Stimulated activated CD4-positive, alpha-beta T cell treated with anti-CD3 and anti-CD28 coated beads, TNF-alpha, amount 100 ng/mL, for 1 hour (primary cell): ENCODE measurements at places on chromosomes 7 and 10.

DNA sequence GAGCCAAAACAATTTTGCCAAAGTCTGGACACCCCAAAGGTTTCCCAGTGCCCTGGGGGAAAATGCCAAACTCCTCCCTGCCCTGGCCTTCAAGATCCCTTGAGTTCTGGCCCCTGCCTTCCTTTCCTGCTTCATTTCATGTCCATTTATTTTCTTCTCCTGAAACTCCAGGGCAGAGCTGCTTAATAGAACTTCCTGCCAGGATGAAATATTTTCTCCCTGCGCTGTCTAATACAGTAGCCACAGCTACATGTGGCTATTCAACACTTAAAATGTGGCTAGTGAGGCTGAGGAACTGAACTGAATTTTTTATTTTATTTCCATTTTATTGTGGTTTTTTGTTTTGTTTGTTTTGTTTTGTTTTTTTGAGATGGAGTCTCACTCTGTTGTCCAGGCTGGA lies 49.6 kb downstream of the COL13A1 start:
- no peak for DNase-seq

GRCh38 chr7:598899-599298 lies 79.3 kb upstream of the PDGFA start:
- DNase-seq, result no peak

DNA sequence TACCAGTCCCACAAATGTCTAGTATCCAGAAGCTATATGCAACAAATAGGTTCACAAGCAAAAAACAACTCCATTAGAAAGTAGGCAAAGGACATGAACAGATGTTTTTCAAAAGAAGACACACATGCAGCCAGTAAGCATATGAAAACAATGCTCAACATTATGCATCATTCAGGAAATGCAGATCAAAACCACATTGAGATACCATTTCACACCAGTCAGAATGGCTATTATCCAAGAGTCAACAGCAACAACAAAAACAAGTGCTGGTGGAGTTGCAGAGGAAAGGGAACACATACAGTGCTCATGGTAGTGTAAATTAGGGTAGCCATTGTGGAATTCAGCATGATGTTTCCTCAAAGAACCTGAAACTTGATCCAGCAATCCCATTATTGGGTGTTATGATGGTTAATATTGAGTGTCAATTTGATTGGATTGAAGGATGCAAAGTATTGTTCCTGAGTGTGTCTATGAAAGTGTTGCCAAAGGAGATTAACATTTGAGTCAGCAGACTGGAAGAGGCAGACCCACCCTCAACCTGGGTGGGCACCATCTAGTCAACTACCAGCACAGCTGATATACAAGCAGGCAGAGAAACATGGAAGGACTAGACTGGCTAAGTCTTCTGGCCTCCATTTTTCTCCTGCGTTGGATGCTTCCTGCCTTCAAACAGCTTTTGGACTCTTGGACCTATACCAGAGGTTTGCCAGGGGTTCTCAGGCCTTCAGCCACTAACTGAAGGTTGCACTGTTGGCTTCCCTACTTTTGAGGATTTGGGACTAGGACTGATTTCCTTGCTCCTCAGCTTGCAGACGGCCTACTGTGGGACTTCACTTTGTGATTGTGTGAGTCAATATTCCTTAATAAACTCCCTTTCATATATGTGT lies 218.4 kb upstream of the SEMA3D start:
- no peak for DNase-seq

- DNase-seq, result no peak
These were observed 36.9 kb upstream of the GNA12 start for GRCh38 chr7:2880874-2881533.

DNA sequence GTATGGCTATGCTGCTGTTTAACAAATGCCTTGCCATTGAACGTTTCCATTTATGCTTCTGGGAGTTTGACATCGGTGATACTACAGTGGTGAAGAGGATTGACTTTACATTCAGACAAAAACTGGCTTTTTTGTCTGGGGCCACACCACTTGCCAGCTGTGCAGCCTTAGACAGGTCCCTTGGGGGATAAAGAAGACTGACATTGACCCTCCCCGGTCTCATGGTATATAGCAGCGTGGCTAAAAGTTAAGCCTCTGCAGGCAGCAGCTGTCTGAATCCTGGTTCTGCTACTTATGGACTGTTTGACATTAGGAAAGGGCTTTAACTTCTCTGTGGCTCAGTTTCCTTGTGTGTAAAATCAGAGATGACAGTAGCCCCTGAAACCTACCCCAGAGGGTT lies 42.0 kb upstream of the PTF1A start:
- DNase-seq, result no peak

DNA sequence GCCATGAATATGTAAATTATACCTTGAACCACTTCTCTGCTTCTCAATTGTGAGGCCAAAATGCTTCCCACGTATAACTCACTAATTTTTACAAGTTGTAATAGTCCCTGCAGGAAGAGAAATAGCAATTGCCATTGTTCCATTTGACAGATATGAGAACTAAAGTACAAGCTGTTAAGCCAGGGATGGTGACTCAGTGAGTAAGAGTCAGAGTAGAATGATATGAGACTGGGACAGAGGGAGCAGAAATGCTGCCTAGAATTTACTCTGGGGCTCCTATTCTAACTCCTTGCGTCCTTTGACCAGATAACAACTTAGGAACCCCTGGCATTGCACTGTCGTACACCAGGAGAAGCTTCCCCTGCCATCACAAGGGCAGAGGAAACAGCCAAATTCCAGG lies 45.1 kb upstream of the SEPTIN7 start:
- no peak for DNase-seq

DNA sequence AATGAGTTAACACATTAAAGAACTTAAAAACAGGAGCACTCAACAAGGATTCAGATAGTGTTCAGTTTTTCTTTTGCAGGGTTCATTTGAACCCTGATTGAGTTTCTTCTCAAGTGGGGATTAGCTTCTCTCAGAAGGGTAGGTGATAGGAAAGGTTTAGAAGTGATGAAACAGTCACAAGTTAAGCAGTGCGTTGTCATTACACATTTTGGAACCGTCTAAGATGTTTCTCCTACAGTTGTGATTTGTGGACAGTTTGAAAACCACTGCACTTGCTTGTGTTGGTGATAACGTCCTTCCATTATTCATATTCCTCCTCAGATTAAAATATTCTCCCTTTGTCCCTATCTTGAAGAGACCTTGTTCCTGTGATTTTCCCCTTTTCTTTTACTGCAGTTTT lies 2.7 kb downstream of the STMP1 start:
- no peak for DNase-seq

GRCh38 chr10:75470901-75471300 lies 39.5 kb downstream of the LRMDA start:
- DNase-seq, result no peak

DNA sequence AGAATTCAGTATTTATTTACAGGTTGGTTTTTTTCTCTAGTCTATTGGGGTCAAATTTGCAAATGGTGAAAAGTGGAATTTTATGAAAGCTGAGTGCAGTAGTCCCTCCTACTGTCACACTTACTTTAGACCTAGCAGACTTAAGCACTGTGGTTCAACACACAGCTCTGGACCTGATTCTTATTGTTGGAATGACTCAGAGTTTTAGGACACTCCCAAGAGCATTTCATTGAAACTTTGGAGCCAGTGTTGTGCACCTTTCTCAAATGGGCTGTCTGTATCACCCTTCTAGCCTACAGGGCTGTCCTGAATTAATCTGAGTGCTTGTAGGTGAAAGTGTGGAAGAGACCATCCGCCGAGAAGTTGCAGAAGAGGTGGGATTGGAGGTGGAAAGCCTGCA lies 16.1 kb downstream of the NUDT13 start:
- no peak for DNase-seq

- no peak for DNase-seq
These were observed 824.6 kb upstream of the IGFBP3 start for GRCh38 chr7:46745707-46746090.

GRCh38 chr7:28487487-28487886 lies 75.2 kb downstream of the CREB5 start:
- DNase-seq, result no peak

- DNase-seq, result no peak
These were observed 54.7 kb upstream of the SYPL1 start for GRCh38 chr7:106166651-106167342.

DNA sequence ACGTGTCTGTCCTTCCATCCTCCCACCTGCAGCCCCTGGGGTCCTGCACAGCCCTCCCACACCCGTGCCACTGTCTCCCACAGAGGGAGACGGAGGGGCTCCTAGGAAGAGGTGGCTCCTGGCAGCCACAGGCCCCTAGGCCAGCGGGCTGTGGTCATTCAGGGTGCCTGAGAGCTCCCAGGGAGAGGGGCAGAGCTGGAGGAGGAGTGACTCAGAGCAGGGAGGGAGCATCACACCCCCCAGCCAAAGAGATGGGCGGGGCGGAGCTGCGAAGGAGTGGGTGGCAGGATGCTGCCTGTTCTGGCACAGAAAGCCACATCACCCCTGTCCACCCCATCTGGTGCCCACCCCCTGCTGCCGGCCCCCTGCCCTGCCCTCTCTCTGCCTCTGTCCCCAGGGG lies 50.5 kb downstream of the STK32C start:
- no peak for DNase-seq

- no peak for DNase-seq
These were observed 1.4 kb upstream of the CALD1 start for GRCh38 chr7:134777908-134778580.

- DNase-seq, result no peak
These were observed 83.6 kb downstream of the CSTF2T start for GRCh38 chr10:51615764-51616298.

GRCh38 chr7:116185956-116186355 lies 24.4 kb upstream of the TES start:
- DNase-seq, result no peak

GRCh38 chr10:30816159-30816819 lies 186.7 kb upstream of the LYZL2 start:
- no peak for DNase-seq

DNA sequence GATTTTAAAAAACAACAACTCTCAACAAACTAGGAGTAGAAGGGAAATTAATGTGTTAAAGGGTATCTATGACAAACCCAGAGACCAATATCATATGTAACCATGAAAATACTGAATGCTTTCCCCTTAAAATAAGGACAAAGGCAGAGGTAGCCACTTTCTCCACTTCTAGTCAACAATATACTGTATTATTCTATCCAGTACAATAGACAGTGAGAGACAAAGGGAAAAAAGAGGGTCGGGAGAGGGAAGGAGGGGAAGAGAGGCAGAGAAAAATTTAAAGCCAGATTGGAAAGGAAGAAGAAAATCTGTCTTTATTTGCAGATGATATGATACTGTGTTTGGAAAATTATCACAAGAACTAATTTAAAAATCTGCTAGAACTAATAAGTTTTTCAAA lies 39.1 kb upstream of the WDFY4 start:
- no peak for DNase-seq

DNA sequence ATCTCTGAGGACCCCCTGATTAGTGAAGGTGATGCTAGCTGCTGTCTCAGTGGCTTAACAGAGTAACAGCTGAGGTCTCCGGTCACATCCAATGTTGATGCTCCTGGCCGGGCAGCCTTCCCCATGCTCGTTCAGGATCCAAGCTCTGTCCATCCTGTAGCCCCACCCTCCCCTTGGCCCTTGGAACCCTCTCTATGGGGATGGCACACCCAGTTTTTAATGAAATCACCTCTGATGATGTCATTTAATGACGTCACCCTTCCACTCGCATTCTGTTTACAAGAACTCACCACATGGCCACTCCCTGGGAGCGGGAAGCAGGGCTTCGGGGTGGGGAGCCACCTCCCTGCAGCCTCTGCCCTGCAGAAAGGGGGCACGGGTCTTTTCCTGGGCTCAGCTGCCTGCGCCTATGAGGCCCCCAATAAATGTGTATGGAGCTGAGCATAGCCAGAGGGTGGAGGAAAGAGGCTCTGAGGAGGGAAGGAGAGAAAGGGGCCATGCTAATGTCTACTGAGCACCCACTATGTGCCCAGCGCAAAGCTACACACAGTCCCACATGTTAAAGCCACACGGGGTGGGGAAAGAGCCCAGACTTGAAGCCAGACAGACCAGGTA lies 95.5 kb downstream of the OAT start:
- no peak for DNase-seq

GRCh38 chr10:96902731-96903358 lies 70.7 kb downstream of the LCOR start:
- DNase-seq, result no peak

- DNase-seq, result no peak
These were observed 44.3 kb upstream of the DNAJC1 start for GRCh38 chr10:22047812-22048211.

GRCh38 chr7:154918741-154919140 lies 84.2 kb downstream of the PAXIP1 start:
- no peak for DNase-seq

DNA sequence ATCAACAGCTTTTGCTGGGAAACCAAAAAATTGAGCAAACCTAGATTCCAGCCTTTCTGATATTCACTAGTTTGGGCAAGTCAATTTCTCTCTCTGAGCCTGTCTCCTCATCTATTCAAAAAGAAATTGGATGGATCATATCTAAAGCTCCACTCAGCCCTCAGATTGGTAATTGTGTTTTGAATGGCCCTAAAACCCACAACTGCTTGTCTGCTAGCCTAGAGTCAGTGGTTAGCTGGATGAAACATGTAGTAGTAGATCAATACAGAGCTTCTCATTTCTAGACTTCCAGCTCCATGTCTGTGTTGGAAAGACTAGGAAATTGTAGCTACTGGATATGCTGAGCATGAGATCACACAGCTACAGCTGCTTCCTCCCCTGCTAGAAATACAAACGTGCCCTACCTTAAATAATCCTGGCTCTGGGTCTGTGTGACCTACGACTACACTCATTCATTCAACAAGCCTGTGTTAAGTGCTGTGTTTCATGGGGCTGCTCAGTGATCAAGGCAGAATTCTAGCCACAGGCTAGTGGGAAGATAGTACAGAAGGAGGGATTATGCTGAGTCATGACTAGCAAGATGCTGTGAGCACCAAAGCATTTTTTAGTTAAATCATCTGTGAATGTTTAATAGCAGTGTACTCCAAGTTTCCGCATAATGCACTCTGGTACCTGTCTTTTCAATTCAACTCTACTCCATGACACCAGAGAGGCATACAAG lies 15.7 kb downstream of the DNTT start:
- no peak for DNase-seq

DNA sequence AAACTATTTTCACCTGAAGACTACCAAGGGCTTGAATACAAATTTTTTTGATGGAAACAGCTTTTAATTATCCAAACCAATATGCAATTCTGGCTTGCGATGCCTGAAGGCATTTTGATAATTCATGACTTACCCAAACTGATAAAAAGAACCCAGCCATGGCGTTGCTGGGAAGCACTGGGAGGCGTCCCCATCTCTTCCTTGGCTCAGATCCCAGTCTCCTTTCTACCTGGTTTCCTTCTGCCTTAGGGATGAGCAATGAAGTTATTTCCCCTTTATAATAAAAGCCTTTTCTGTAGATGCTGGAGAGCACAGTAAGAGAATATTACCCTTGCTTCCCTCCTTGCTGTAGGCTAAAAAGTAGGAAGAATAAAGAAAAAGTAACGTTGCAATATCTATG lies 129.1 kb upstream of the ANK3 start:
- no peak for DNase-seq

DNA sequence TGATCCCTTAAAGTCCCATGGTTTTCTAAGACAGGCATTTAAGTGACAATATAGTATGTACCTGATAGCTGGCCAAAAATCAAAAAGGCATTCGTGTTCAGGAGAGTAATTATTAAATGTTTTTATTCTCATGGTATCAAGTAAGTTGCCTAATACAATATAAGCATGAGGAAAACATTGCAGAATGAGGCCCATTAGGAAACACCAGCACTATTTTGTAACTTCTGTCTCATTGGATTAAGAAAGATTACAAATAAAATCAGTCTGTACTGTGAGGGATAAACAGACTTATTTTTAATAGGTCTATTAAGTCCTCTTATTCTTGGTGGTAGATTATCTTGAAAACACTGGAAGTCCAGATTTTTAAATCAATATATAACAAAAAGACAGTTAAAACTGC lies 110.1 kb downstream of the SNX13 start:
- no peak for DNase-seq
